ENCODE measurements at places on chromosomes 12 and 14.

DNA sequence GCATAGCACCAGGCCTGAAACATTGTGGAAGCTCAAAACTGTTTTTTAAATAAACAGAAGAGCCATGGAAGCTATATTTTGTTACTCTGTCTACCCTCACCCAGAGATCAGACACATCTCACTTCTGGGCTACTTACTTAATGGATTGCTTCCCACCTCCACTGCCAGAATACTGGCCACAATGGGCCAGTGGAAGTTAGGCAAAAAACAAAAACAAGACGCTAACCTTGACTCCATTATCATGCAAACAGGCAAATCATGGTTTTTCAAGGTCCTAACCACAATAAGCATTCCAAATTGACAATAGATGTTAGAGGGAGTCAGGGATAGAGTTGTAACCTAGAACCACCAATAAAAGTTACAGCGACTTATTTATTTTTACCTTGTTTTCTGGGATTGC is 52.7 kb upstream of the PTCSC3 start:
- DNase-seq: no peak

GRCh38 chr12:32437095-32437515 is 37.7 kb downstream of the FGD4 start:
- no peak for DNase-seq

GRCh38 chr14:102870994-102871831 is 51.2 kb upstream of the AMN start:
- no peak for DNase-seq

- no peak for DNase-seq
Measured at GRCh38 chr12:5188472-5188871, 144.8 kb downstream of the KCNA5 start.
